ENCODE measurements at places on chromosomes 2 and 18. TPM values are rescaled to one million over a fixed set of nuclear protein-coding genes. Genes with fewer than 3 reads are reported as not detected.

DNA sequence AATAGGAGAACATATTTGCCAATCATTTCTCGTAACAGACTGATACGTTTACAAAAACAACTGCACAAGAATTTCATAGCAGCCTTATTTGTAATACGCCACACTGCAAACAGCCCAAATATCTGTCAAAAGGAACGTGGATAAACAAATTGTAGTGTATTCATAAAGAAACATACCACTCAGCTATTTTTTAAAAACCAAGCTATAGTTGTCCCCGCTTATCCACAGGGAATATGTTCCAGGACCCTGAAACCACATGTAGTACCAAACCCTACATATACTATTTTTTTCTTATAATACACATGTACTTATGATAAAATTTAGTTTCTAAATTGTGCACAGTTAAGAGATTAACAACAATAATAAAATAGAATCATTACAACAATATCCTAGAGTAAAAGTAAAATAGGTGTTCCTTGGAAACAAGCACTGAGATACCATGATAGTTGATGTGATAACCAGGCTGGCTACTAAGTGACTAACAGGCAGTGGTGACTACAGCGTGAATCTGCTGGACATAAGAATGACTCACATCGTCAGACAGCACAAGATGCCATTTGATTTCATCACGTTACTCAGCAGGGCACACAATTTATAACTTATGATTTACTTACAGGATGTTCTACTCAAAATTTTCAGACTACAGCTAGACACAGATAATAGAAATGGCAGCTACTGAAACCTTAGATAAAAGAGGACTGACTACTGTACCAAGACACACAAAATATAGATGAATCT lies 367.4 kb downstream of the NCKAP5 start:
- DNase-seq: no peak

DNA sequence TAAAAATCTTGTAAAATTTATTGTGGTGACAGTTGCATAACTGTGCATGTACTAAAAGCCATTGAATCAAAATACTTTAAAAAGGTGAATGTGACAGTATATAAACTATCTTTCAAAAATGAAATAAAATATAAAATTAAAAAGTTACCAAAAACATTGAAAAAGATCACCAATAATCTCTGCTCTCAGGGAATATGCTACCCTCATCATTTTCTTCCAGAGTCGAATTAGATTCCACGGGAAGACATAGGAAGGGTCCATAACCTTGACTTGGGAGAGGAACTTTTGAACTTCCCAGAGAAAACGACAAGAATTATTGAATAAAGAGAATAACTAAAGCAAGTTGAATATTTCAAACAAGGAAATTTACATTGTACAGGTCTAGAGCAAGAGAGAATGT lies 649.5 kb downstream of the NUP35 start:
- no peak for DNase-seq

GRCh38 chr2:128868686-128869551 lies 550.3 kb upstream of the HS6ST1 start:
- DNase-seq: no peak

DNA sequence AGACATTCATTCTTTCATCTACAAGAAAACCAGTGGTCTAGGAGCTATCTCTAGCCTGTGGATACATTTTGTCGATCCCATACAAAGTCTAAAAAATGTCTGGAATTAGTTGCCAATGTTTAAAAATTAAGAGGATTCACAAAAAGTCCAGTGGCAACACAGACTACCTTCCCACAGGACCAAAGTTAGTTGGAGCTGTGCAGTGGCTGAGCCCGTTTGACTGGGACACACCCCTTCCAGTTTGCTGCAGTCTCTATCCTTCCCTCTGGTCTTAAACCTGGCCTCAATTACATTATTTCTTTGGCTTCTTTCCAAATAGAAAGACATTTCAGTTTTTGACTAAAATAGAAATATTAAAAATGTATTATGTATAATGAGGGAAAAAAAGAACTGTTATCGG lies 18.6 kb downstream of the SLC16A14 start:
- DNase-seq: no peak

DNA sequence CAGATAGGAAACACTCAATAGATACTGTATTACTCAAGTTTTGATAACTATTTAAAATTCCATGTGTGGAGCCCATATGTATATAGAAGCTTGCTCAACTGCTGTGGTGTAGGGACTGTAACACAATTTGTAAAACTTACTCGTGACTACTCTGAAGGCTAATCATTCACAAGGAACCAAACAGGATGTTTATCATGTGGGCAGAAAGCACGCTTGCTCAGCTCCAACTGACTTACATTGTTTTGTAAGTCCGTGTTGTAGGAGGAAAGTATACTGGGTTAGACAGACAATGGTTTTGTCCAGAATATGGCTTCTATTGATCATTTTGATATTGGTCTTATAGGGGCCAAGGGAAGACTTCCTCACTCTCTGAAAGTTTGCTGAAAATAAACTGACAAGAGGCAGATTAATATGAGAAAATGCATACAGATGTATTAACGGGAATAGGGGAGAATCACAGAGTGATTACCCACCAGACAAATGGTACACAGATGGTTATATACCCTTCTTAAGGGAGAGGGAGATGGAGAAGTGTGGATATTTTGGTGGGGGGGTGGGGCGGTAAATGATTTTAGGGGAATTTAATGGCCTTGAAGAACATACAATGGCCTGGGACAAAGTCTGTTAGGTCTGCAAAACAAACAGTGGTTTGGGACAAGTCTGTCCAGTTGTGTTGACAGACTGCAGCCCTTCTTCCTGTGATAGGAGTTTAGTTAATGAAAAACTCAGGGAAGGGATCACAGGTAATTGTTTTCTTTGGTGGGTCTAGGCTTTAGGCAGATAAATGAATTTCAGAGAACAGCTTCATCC lies 259.3 kb upstream of the SP5 start:
- no peak for DNase-seq

DNA sequence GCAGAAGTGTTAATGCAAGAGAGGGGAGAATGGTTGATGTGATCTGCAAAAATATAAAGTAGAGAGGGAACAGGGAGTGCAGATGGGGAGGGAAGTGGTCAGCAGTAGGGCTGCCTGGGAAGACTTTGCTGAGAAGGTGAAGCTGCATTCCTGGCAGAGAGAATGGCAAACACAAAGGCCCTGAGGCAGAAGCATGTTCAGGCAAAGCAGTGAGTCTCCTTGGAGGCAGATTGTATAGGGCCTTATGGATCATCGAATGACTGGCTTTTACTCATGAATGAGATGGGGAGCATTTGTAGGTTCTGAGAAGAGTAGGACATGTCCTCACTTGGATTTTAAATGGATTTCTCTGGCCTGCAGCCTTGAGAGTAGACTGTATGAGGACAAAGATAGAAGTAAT lies 9.5 kb downstream of the ITGA6 start:
- no peak for DNase-seq

DNA sequence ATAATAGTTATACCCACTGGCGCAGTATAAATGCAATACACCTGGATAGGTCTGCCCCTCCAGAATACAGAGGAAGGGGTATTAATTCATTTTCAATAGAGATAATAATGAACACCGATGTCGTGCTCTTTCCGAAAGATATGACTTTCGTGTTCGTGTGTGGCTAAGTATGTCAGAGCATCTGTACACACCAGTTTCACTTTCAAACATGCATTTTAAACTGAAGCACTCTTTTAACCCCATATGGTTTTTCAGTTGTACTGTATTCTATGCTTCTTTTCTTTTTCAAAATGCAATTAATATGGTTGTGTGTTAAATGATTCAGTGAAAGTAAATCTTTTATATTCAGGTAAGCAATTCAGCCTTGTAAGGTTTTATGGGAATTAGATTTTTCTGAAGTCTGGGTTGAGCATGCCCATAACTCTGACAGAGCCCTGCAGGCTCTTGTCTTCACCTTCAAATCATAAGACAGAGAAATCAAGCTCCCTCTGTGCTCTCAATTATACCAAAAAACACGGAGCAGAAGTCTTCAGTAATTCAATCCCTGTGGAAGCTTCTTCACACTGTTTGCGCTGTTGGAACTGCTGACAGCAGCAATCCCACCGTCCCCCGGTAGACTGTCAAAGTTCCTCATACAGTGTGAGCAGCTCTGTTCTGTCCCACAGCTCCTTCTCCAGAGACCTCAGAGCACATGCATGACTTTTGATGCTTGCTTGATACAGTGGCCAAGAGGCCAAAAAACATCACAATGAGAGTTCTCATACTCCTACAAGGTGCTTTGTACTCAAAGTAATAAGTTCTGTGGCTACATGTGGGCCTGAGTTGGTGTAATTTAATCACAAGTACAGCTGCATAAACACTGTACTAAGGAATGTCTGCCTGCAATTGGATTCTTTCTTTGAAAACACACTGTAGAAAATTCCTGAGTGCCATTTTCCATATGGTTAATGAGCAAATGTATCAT lies 186.8 kb downstream of the ZNF521 start:
- peak; percentile 76 for DNase-seq

DNA sequence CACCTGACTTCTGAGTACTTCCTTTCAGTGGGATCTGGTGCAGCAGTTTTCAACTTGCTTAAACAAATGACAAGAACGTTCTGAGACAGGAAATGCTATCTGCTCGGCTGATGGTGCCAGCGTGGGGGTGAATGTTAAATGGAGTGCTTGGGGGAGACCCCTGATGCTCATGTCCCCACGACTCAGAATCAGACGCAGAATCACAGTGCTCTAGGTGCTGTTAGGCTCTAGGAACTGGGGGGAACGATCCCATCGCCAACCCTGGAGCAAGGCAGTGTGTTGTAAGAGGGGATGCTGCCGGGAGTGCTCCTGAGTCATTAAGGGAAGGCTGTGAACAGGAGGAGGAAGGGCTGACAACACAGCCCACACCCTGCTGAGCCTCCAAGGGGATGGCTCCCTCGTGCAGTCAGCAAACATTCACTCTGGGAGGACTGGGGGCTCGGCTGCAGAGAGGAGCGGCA lies 34.1 kb upstream of the KCNF1 start:
- DNase-seq: no peak

DNA sequence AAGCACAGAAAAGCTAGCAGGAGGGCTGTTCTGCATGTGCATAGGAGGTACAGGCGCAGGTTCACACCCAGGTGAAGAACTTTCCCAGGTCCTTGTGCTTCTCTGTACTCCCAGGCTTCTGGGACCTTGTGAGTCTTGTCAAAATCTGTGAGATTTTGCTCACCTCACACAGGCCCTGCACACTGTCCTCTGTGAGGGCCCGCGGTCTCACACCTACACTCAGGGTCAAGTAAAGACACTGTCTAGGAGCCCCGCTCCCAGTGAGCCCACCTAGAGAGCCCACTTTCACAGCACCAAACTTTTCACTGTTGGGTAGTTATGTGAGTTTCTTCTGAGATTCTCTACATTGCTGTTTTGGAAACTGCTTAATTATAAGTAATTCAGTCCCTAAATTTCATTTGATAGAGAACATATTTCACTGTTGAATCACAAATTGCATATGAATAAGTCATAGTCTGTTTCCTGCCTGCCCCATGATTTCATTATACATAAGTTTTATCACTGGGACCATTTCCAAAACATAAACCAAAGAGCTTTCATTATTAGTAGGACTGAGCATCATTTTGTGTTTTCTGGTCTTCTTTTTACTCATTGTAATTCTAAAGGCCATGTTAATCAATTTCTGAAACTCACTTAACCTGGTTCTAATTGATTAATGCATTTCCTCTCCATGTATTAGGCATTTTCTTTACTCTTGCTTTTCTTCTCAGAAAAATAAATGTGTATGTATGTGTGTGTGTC lies 234.2 kb upstream of the SPOPL start:
- DNase-seq: no peak

DNA sequence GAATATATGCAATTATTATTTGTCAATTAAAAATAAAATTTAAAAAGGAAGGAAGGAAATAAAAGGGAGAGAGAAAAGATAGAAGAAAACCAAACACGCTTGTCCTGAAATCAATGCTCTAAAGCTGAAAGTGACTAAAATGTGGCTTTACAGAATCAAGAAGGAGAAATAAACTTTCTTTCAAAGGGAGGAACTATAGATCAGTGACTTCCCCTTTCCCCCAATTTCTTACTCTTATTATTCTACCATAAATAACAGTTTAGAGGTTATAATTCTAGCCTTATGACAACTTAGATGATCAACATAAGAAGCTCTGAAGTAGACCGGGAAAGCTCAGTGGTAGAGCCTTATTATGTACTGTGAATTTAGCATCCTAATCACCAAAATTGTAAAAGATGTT lies 122.5 kb downstream of the ARHGAP15 start:
- DNase-seq: no peak

- peak; percentile 25 for DNase-seq
Observed at GRCh38 chr2:40344364-40344763, 107.5 kb downstream of the SLC8A1 start.

GRCh38 chr2:111975053-111975552 lies 76.7 kb downstream of the MERTK start:
- DNase-seq: no peak

DNA sequence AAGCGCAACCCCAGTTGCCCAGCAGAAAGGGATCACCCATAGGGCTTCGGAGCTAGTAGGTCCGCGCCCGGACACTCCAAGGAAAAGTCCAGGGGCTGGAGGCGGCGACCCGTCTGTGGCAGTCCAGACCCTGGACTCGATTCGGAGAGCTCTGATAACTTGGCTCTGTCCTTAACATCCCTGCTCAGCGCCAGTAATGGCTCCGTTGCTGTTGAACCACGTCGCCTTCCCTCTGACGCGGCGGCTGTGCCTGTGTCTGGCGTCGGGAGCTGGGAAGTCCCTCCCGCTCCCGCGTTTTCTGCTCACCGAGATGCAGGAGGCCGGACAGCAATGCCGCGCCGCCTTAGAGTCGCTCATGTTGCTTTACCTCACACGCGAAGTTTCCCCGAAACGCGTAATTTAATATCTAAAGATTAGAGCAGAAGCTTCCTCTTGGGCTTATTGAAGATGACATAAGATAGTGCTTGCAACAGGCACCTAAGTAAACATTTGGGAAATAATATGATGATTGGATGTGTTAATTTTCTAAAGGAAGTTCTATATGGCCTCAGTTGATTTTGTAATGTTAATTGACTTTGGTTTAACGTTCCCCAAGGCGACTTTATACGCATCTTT lies 1.3 kb upstream of the ZBTB14 start:
- peak; percentile 93 for DNase-seq

DNA sequence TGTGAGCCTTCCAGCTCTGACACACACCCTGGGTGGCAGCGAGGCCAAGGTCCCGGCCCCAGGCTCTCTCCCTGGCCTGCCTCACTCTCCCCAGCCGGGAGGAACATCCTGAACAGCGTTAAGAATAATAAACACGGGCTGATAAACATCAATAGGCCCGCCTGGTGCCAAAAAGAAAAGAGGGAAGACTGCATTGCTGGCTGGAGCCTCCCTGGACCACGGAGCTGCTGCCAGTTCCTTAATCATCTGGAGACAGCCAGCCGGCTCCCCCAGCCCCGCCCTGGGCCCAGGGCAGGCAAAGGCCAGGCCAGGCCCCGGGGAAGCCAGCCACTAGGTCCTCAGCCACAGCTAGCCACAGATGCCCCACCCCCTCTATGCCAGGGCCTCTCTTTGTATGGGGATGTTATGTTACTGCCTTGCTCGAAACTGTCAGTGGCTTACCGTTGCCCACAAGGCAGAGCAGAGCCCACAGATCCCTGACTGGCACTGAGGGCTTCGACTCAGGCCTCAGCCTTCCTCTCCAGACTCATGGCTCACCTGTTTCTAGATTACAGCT lies 293.7 kb downstream of the DYSF start:
- DNase-seq: no peak

Gene DIPK1C
- 7.9 TPM for total RNA-seq

Gene PLA2R1
- total RNA-seq: 13.0 TPM

Gene PUS10
- total RNA-seq: 8.2 TPM

Gene RESP18
- total RNA-seq: not detected

Gene FAP
- 50.0 TPM for total RNA-seq

All from tongue (tissue), 3 donors.